ENCODE measurements at places on chromosomes 16 and 17. TPM values are rescaled to one million over a fixed set of nuclear protein-coding genes. Genes with fewer than 3 reads are reported as not detected.

DNA sequence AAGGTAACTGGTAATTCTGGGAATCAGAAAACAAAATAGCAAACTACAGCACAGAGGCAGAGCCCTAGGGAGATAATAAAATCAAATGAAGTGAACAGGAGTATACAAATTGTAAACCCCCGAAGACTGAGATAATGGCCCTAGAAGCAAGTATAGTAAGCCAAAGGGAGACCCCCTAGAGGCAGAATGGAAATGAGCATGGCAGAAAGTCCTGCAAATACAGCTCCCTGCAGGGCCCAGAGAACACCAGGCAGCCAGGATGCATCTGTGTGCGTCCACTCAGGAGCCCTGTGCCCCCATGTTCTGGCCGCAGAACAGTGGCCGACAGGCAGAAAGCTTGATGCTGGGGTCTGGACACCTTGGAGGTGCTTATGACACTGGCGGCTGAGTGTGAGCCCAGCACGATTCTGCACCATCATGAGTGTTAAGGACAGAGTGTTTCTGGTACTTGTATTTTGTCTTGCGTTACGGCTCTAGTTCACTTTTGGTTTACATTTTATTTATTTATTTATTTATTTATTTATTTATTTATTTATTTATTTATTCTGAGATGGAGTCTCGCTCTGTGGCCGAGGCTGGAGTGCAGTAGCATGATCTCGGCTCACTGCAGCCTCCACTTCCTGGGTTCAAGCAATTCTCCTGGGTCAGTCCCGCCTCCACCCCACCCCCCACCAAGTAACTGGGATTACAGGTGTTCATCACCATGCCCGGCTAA, 48.7 kb downstream of the RGS9 start:
- no peak for DNase-seq

DNA sequence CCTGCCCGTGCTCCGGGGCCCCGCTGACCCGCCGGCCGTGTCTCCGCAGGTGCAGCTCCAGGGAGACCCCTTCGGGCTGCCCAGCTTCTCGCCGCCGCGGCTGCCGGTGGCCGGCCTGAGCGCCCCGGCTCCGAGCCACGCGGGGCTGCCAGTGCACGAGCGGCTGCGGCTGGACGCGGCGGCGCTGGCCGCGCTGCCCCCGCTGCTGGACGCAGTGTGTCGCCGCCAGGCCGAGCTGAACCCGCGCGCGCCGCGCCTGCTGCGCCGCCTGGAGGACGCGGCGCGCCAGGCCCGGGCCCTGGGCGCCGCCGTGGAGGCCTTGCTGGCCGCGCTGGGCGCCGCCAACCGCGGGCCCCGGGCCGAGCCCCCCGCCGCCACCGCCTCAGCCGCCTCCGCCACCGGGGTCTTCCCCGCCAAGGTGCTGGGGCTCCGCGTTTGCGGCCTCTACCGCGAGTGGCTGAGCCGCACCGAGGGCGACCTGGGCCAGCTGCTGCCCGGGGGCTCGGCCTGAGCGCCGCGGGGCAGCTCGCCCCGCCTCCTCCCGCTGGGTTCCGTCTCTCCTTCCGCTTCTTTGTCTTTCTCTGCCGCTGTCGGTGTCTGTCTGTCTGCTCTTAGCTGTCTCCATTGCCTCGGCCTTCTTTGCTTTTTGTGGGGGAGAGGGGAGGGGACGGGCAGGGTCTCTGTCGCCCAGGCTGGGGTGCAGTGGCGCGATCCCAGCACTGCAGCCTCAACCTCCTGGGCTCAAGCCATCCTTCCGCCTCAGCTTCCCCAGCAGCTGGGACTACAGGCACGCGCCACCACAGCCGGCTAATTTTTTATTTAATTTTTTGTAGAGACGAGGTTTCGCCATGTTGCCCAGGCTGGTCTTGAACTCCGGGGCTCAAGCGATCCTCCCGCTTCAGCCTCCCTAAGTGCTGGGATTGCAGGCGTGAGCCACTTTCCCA, 5.9 kb downstream of the CTF1 start:
- DNase-seq = no peak

MATCAP1 gene
- 18.8 TPM for polyA plus RNA-seq

- DNase-seq = no peak
Measured at GRCh38 chr16:84511831-84512230, 7.4 kb upstream of the MEAK7 start.

WNT3 gene
- 2.4 TPM for polyA plus RNA-seq

NPIPB13 gene
- polyA plus RNA-seq = 6.9 TPM

ADAM11 gene
- polyA plus RNA-seq = 1.8 TPM

GRCh38 chr16:20940871-20941635, 40.5 kb downstream of the LYRM1 start:
- no peak for DNase-seq

DPEP3 gene
- polyA plus RNA-seq = not detected

DNA sequence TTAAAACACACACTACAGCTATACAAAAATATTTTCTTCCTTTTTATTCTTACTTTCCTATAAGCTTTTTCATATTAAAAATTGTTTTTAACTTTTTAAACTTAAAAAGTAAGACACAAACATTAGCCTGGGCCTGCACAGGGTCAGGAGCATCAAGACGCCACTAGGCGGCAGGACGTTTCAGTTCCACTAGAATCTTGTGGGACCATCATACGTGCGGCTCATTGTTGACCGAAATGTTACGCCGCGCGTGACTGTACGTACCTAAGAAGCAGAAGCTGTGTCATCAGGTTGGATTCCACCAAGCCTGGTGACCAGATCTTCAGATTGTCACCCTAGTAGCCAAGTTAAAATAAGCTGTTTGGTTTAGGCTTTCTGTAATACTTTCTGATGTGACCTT, 47.1 kb downstream of the USP10 start:
- DNase-seq = no peak

DNA sequence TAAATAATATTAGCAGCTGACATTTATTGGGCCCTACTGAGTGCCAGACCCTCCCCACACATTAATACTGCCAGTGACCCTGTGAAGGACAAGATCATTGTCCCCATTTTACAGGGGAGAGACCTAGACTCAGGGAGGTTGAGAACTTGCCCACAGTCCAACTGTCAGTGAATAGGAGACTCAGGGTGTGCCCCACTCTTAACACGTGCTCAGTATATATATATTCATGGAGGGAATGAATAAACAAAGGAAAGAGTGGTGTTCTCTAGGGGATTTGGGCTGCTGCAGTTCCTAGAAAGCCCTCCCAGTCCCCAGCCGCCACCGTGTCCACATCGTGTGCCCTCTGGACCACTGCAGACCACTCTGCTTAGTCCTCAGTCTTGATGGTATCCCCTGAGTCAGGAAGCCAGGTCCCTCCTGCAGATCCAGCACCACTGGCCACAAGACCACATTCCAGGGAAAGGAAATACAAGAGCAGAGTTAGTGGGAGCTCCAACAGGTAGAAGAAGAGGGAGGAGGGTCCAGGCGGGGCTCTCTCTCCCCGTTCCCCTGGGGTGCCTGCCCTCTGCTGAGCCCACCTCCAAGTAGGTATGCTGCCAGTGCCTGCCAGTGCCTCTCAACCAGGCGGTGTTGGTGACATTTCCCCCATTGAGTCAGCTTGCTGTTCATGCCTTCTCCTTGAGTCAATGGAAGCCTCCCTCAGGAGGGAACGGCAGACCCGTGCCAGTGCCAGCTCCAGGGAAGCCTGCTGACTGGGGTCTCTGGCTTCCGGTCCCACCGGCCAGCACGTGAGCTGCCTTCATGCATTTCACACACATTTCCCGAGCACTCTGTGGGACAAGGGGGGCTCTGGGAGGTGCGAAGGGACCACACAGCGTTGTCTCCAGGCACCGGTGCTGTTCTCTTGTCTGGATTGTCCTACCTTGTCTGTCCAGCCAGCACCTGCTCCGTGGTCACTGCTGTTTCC, 75.6 kb downstream of the GNAO1 start:
- no peak for DNase-seq

- DNase-seq = no peak
Measured at GRCh38 chr16:54817940-54818574, 112.6 kb upstream of the IRX5 start.

DNA sequence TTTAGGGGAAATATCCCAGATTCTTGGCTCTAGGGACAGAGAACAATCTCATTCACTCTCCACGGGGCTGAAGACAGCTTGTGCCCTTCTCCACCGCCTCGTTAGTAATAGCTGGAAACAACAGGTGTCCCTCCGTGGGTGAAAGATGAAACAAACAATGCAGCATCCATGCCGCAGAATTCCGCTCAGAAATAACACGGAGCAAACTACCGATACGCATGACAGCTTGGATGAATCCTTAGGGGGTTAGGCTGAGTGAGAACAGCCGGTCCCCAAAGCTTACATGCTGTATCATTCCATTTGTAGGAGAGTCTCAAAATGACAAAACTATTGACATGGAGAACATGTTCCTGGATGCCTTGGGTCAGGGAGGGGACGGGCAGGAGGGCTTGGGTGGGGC, 29.4 kb upstream of the CACNG1 start:
- DNase-seq = no peak

DNA sequence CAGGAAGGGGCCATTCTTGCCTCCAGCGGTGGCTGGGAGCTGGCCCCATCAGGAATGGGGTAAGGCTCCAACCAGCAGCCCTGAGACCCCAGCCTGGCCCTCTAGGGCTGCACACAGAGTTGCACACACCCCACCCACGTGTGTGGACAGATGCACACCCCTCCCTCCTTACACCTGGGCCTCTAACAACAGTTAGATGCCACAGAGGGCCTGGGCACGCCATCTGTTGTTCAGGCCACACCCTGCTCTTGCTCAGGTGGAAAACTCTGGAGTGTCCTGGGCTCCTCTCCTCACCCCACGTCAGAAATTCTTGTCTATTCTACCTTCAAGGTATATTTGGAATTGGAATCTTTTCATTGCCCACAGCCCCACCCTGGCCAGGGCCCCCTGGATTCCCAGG, 13.3 kb upstream of the RAI1 start:
- no peak for DNase-seq

CCR7 gene
- 0.39 TPM for polyA plus RNA-seq

DNA sequence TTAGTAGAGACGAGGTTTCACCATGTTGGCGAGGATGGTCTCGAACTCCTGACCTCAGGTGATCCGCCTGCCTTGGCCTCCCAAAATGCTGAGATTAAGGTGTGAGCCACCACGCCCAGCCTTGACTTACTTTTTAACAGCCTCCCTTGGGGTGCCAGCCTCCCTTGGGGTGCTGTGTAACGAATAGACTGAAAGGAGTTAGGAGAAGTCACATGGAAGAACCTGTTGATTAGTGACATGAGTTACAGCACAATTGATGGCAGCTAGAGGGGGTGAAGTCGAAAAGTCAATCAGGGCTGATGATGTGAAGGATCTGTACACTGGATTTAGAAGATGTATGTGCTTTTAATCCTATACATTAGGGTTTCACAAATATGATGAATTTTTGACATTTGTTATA, 39.4 kb upstream of the CDR2 start:
- no peak for DNase-seq

PITPNC1 gene
- polyA plus RNA-seq = 9.4 TPM

DNA sequence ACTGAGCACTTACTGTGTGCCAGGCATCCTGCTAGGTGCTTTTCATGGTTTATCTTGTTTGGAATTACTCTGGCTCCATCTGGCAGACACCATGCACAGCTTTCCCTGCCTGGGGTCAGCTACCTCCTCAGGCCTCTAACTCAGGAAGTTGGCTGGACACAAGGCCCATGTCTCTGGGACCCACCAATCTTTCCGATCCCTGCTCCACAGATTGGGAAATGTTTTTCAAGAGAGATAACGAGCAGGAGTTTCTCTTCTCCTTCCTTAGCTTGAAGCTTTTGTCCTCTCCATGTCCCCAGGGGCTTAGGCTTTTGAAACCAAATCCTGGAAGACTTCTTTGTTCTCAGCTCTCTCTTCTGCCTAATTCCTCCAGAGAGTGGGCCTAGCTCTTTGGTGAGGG, 11.5 kb upstream of the ELAC2 start:
- DNase-seq = no peak

DNA sequence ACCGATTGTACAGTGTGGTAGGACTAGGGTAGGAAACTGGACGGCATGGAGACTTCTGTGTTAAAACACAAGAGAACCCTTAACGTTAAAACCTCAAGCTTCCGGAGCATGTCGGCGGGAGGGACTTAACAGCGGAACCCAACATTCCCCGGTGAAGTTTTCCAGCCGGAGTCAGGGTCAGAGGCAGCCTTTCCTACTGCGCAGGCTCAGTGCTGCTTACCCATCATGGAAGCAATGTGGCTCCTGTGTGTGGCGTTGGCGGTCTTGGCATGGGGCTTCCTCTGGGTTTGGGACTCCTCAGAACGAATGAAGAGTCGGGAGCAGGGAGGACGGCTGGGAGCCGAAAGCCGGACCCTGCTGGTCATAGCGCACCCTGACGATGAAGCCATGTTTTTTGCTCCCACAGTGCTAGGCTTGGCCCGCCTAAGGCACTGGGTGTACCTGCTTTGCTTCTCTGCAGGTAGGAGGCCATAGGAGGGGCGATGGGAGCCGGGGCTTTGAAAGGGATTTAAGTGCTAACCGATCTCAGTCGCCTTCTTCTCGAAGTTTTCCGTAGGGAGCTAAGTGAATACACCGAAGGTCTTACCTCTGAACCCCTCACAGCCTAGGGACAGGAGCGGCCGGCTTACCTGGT, at the start of gene PIGL:
TSS of gene PIGL (plus strand) at position 209 of the 634 bp plus-strand sequence. CDS start at position 226, 17 bp downstream.
- DNase-seq = peak; percentile 90

GRCh38 chr16:30567160-30567990, 4.1 kb downstream of the ZNF688 start:
- no peak for DNase-seq

- DNase-seq = no peak
Measured at GRCh38 chr16:17529982-17530760, 59.4 kb upstream of the XYLT1 start.

DNA sequence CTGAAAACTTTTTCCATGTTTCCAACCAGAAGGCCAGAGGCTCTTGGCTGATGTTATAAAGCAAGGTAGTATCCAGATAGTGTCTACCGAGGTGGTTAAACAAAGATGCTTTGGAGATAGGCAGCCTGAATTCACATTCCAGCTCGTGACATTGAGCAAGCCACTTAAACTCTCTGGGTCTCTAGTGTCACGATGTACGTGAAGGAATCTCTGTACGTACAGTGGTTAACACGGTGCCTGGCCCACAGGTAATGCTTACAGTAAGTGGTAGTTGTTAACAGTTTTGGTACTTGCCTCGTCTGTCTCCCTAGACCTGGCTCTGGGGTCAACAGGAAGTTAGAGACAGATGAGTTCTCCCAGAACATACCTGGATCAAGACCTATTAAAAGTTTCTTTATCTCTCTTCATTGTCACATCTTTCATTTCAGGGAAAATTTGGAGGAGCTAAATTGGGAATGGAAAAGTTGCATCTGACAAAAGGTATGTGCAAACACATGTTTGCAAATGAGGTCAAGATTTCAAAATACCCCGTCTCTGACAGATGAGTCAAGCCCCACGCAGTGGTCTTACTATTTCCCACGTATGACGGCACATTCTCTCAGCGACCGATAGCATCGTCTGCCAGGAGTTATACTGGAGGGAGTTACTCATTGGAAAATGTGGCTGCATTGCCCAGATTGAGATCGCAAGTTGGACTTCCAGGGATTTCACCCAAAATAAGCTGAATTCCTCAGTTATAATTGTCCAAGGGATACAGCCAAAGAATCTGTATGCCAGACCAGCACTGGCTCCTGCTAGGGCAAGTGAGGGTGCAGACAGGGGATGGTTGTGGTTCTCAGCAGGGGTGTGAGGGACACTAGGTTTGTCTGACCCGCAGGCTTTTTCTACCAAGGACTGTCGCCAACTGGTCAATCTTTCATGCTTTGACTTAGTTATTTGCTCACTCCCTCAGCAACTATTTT, 18.9 kb upstream of the MYH10 start:
- DNase-seq = no peak

Data from forelimb muscle (tissue), 1 donor.